ENCODE measurements at places on chromosomes 16 and 17.

DNA sequence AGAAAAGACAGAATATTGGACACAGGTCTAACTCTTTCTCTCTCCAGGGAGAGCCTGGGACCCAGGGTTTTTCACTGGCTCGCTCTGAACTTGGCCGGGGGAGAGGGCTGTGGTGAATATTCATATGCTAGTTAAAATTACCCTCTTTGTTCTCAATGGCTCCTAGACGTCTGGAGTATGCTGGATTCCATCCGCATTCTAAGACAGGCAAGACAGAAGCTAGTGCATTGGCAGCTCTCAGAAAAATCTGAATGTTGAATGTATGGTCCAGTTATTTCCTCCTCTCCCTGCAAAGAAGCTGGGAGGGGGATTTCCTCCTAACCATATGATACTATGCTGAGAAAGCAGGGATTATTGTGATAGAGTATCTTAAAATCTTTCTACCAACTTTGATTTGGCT is 5.6 kb upstream of the KRT34 start:
- DNase-seq, result no peak

DNA sequence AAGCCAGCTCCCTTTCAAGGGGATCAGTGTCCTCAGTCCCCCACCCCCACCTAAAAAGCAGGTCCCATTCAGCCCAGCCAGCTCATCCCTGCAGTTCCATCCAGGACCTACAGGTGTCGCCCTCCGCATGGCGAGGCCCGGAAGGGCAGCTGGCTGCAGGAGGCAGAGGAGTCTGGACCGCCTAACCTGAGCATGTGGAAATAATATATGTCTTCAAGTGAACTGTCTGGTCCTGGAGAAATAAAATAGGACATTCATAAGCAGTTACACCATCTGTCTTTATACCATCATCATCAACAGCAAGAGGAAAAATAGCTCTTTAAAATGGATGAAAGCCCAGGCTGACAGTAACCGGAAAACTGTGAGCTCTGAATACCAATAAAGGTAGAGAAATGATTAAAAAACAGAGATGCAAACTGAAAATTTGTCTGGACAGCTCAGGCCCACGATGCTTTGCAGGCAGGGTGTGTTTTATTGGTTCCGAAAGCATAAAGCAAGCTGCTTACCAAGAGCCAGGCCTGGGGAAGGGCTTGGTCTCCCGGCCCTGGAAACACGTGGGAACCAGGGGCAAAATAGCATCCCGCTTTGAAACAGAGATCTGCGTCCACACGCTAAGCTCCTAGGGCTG is 215.2 kb downstream of the ZFHX3 start:
- DNase-seq, result peak; percentile 42

GRCh38 chr17:68792873-68793272 is 162.3 kb downstream of the ABCA8 start:
- DNase-seq, result no peak

- no peak for DNase-seq
These were observed 81.6 kb downstream of the SEC14L1 start for GRCh38 chr17:77222356-77222755.

DNA sequence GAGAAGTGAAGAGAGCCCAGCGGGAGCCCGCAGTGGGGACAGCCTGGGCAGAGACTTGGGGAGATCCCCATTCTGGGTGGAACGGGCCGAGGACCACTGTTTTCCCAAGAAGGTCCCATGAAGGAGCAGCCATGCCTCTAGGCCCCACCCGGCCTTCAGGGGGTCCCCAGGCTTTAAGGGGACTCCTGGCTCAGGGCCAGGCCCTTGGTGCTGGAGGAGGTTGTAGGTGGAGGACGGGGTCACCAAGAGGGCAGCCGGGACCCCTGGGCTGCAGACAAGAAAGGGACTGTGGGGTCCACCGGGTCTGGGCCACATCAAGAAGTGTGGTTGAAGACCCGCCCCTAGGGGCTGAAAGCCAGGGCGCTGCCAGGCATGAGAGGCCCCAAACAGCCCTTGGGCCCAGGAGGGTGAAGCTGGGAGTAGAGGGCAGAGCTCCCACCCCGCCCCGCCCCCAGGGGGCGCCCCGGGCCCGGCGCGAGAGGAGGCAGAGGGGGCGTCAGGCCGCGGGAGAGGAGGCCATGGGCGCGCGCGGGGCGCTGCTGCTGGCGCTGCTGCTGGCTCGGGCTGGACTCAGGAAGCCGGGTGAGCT is at the start of gene PRSS21:
Gene PRSS21, plus strand, starts transcription at position 487 of the 589 bp plus-strand sequence. Its CDS starts 32 bp downstream, at position 519.
- DNase-seq, result peak; percentile 35

DNA sequence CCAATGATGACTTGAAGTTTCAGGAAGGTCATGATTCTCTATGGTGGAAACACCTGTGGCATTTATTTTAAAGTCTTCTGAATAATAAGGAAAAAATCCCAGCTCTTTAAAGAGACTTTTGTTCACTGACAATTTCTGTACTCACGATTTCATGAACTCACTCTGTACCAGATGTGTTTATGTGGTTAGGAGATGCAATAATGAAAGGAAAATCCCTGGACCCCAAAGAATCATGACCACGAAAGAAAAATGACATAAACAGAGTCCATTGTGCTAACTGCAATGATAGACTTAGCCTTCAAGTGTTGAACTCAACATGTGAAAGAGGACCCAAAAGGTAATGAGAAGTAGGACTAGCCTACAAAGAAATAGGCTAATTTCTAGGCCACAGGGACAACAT is 947.5 kb downstream of the CDH11 start:
- no peak for DNase-seq

- DNase-seq, result peak; percentile 6
These were observed 257.6 kb upstream of the SDK2 start for GRCh38 chr17:73901661-73902415.

- DNase-seq, result no peak
These were observed 242.6 kb upstream of the CIBAR2 start for GRCh38 chr16:85354686-85355514.

- DNase-seq, result no peak
These were observed 201.8 kb downstream of the CDH11 start for GRCh38 chr16:64919929-64920607.

DNA sequence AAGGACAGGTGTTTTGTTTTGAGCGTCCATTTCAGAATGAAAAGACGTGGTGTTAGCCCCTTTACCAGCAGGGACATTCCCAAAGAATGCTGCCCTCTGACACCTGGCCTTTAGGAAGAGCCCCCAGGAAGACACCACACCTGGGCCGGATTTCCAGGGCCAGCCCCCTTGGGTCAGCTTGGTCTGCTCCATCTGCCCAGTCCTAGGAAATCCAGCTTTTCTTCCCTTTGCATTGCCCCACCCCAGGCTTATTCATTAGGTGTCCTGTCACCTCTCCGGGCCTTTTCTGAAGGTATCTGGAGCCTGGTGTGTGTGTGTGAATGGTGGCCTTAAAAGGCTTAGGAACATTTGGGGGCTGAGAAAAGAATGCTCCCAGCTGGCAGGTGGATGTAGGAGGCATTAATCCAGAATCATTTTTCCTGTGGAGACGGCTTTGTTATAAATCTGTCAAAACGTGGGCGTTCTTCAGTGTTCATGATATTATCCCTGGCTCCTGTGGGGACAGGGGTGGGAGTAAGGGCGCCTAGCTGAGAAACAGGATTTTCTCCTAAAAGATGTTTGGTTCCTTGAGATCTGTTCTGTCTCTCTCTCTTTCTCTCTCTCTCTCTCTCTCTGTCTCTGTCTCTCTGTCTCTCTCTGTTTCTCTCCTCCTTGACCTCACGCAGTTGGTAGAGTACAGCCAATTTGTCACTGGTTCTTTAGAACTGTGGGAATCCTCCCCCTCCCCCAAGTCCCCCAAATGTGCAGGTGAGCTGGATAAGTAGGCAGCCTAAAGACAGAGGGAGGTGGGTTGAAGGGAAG is 84.0 kb downstream of the NTN1 start:
- no peak for DNase-seq

DNA sequence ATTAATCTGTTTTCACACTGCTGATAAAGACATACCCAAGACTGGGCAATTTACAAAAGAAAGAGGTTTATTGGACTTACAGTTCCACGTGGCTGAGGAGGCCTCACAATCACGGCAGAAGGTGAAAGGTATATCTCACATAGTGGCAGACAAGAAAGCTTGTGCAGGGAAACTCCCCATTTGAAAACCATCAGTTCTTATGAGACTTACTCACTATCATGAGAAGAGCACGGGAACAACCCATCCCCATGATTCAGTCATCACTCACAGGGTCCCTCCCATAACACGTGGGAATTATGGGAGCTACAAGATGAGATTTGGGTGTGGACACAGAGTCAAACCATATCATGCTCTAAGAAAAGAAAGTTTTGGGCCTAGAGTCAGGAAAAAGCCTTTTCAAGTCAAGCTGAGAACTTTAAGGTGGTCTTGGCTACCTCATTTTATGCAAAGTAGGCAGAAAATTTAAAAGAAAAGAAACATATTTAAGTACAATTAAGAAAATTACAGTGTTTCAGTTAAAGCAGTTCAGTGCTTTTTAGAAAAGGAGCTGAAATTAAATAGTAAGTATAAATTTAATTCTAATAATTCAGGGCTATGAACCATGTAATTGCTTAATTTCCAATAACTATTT is 24.9 kb upstream of the CRYM start:
- DNase-seq, result no peak

GRCh38 chr16:17804857-17805256 is 334.1 kb upstream of the XYLT1 start:
- DNase-seq, result no peak

DNA sequence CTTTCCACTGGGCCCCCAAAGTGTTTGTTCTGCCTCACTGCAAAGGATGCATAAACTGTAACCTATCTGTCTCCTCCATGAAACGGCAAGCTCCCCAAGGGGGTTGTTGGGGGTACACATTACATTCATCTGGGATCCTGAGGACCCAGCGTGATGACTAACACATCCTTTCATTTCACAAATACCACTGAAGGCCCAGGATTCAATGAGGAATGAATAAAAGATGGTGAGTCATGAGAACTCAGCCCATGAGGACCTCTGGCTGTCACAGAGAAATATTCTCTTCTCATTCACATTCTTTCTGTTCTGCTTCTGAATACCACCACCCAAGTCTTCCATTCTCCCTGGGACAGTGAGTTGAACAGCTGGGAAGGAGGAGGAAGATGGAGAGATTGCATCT is 149.8 kb downstream of the RBFOX3 start:
- DNase-seq, result no peak

GRCh38 chr17:73096211-73096610 is 3.7 kb upstream of the SLC39A11 start:
- no peak for DNase-seq

DNA sequence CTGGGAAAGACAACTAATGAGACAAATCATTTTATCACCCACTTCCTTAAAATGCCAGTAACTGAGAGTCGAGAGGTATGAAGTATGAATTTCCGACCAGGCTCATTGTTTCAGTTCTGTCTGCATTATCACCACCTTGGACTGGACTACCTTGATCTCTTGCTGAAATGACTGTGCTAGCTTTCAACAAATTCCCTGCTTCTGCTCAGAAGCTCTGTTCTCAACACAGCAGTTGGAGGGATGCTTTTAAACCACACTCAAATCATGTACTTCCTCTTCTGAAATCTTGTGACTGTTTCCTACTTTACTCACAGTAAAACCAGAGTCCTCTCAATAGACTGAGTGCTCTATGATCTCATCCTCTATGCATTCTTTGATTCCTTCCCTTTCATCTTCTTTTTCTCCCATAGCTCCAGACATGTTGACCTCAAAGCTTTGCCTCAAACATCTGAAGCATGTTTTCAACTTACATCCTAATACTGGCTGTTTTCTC is 195.8 kb downstream of the KCNJ2 start:
- no peak for DNase-seq

GRCh38 chr17:44920565-44920940 is 5.3 kb upstream of the GFAP start:
- no peak for DNase-seq

- no peak for DNase-seq
These were observed 30.2 kb downstream of the SPHK1 start for GRCh38 chr17:76414334-76415295.

- DNase-seq, result no peak
These were observed 24.6 kb downstream of the HIGD1B start for GRCh38 chr17:44872131-44872768.

GRCh38 chr16:5621826-5622225 is 524.2 kb upstream of the EEF2KMT start:
- DNase-seq, result no peak

DNA sequence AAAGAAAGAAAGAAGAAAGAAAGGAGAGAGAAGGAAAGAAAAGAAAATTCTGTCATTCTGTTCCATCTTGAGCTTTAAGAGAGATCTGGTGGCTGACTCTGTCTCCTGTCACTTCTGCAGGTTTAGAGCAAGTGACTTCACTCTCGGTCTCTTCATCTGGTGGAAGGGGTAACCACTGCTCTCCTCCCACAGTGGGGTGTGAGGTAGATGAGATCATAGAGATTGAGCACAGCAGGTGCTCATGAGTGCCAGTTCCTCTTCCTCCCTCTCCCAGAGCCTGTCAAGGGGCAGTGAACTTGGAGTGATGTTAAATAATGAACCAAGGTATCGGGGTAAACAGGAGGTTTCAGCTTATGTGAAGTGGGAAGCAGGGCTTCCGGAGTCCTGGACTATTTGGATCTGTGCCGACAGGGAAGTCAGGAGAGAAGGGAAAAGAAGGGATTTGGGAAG is 47.7 kb downstream of the BEAN1 start:
- peak; percentile 70 for DNase-seq

DNA sequence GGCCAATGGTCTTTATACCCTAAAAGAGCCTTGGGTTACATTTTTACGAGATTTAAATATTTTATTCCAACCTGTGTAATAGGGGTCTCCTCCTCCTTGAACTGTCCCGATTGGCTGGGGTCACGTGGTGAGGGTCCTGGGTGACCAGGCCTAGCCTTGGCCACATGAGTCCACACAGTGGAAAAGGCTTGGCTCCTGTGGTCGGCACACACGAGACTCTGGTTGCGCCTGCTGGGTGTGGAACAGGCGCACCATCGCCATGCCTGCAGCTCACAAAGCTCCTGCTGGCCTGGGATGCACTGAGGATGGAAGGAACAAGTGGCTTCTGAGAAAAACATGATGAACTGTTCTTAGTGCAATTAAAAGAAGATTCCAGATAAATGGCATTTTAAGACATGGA is 103.9 kb upstream of the ZNF750 start:
- DNase-seq, result no peak

DNA sequence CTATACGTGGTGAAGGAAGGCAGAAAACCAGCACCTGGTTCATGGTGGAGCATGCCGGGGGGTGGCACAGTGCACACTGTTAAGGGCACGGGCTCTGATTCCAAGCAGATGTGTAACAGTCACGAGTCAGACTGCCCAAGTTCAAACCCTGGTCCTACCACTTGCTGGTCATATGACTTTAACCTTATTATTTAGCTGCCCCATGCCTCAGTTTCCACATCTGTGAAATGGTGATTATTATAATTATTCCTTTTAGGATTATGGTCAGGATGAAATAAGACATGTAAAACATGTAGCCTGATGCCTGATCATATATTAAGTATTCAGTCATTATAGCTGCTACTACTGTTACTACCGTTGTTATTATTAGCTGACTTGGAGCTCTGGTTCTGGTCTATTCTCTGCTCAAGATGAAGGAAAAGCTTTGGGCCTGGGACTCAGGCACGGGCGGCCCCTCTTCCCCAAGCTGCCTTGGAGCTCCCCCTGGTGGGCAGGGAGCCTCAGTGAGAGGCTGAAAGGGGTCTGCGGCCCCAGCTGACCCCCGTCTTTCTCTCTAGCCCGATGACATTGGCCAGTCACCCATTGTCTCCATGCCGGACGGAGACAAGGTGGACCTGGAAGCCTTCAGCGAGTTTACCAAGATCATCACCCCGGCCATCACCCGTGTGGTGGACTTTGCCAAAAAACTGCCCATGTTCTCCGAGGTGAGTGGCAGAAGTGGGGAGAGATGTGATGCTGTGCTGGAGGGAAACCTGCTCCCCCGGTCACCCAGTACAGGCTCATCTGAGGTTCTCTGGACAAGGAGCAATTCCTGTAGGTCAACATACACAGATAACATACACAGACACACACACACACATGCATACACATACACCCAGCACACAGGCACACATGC is 14.0 kb downstream of the NR1D1 start:
- peak; percentile 63 for DNase-seq

- DNase-seq, result no peak
These were observed 23.4 kb upstream of the CBFA2T3 start for GRCh38 chr16:89000207-89000959.

Data from CD4-positive, alpha-beta T cell treated with Interleukin-4 for 1 hour (primary cell).